Heart left ventricle (tissue), 16 donors: ENCODE measurements at places on chromosomes 7 and 10. TPM values are rescaled to one million over a fixed set of nuclear protein-coding genes. Genes with fewer than 3 reads are reported as not detected.

CYP3A4 gene
- not detected for total RNA-seq

DNA sequence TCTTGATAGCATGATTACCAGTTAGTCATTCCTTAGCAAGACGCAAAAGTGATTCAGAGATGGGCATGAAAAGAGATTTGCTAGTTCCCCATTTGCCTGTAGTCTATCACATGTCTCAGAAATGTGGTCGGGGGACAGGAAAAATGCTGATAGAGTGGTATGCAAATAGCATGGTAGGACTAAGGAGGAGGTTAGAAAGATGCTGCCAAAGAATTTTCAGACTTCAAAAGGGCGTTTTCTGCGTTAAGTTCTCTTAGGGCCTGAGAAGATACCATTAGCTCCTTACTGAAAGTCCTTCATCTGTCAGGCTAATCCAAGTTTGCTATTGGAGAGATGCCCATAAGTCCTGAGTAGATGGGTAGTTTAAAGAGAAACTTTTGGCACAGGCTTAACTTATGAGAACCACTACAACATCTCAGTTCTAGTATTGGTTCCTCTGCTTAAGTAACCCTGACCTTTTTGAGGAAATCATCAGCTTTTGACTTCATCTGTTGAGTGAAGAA is 2.7 kb downstream of the CALD1 start:
- DNase-seq: no peak

CAMK1D gene
- total RNA-seq: 9.0 TPM

PTN gene
- total RNA-seq: 13.6 TPM

DNA sequence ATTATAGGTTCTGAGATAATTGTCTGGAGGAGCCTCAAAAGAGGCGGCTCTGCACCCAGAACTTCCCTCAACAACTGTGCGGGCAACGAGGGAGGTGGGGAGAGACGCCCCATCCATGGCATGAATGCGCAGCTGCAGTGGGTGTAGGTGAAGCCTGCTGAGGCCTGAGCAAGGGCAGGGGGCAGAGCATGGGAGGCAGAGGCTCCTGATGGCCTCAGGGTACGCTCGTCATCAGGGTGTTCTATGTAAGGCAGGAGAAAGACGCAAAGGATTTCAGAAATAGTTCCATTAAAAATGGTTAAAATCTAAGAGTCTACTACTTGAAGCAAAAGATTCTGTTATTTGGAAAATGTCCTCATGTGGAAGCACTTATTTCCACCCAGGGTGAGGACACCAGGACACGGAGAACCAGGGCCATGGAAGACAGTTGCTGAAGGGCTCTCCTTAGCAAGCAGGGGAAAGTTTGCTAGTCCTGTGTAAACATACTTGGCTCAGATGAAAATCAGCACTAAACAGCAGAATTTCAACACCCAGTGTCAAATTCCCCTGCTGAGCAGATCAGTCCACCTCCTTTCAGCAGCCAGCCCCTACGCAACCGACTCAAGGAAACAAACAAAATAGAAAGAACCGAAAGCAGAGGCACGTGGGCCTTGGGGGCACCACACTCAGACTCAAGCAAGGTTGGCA is 18.9 kb downstream of the INSIG1 start:
- no peak for DNase-seq

CAV1 gene
- total RNA-seq: 301 TPM

DNA sequence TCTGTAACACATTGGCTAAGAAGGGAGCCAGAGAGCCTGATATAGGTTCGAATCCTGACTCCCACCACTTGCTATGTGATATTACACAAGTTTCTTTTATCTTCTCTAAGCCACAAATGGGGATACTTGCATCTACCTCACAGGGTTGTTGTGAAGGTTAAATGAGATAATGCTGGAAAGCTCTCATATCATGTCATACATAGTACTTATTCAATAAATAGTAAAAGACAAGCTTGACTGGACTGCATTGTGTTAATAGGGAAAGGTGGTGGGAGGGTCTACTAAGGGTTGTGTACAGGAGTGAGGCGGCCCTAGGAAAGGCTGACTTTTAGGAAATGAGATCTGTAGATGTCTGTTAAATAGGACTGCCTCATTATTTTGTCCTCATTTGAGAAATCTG is 35.8 kb upstream of the DNMBP start:
- DNase-seq: no peak

REPIN1 gene
- 94.5 TPM for total RNA-seq

HKDC1 gene
- not detected for total RNA-seq

- no peak for DNase-seq
Measured at GRCh38 chr10:129470103-129470851, 3.2 kb downstream of the MGMT start.

COL17A1 gene
- not detected for total RNA-seq

TLX1 gene
- 0.21 TPM for total RNA-seq

POT1 gene
- total RNA-seq: 18.9 TPM

- DNase-seq: no peak
Measured at GRCh38 chr10:109450702-109451101, 472.6 kb downstream of the XPNPEP1 start.

CPA5 gene
- not detected for total RNA-seq

DNA sequence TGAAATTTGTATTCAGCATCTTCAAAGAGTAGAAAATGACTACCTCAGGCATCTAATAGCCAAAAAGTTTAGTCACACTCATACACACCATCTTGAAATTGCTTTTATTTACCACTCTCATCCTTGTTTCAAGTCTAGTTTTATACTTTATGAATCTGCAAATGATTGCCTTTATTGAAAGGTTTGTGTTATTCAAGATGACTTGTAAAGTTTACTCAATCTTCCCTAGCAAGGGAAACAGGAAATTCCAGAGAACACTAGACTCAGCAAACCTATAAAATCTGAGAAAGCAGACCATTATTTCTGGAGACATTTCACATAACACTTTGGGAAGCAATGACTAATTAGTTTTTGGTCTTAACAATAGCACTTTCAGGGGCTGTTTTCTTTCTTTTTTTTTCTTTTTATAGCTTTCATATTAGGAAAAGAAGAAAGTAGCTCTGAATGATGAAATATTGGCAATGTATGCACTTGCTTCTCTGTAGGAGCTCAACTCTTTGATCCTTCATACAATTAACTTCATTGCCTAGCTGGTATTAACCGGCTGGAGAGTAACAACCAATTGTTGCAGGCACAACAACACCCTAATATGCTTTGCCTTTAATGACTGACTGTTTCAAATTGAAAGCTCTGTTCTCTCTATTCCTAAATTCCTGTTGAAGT is 68.9 kb upstream of the HDAC9 start:
- DNase-seq: no peak

GRCh38 chr10:21523557-21524008 is 1.9 kb downstream of the SKIDA1 start:
- no peak for DNase-seq

GRCh38 chr10:10589540-10590303 is 427.9 kb upstream of the CELF2 start:
- peak; percentile 23 for DNase-seq

DNA sequence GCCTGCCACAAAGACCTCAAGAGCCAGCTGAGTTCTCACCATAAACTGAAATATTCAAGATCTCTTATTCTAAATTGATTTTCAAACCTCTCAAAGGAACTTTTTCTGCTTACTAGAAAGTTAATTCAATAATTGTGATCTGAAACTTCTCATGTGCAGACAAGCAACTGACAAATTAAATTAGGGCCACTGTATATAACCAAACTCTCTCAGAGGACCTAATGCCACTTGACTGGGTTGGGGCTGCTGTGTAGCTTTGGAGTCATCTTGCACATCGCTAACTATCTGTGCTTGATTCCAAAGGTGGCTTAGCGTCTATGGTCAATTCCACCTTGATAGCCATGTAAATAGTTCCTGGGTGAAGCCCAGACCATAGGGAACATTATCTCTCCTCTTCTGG is 345.2 kb downstream of the GPR37 start:
- no peak for DNase-seq

LRIT1 gene
- not detected for total RNA-seq

DNA sequence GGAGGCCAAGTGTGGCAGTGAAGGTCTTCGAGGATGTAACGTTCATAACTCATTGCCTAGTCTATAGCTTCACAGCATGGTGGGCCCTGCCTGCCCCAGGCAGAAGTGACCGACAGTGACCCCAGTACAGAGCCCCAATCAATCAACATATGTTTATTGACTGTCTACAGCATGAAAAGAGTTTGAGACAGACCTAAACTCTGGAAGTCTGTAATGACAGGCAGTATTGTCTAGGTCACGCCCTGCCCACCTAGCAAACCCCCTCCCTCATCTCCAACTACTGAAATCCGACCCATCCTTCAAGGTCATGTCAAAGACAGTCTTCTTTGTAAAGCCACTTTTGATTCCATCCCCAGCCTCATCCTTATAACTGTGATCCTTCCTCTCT is 43.9 kb downstream of the LYZL1 start:
- no peak for DNase-seq

TAS2R38 gene
- not detected for total RNA-seq

DNA sequence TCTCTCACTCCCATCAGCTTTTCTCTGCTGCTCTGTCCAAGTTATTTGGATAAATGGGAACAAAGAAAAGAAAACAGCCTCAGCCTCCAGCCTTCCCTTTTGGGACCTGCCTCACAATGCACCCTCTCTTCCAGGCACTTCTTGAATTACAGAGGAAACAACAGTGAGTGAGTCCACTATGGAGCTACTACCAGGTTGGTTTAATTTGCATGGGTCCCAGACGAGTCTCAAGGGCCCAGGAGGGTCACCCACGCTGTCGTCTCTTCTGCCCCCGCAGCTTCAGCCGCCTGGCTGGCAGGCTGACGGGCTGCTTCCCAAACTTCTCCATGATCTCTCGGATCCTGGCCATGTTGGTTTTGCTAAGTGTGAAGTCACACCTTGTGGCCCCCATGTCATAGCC is 80.4 kb downstream of the GPR26 start:
- no peak for DNase-seq

- DNase-seq: no peak
Measured at GRCh38 chr10:36373424-36374096, 731.5 kb upstream of the FZD8 start.

PKD2L1 gene
- total RNA-seq: not detected

ASB15 gene
- total RNA-seq: 76.7 TPM

DNA sequence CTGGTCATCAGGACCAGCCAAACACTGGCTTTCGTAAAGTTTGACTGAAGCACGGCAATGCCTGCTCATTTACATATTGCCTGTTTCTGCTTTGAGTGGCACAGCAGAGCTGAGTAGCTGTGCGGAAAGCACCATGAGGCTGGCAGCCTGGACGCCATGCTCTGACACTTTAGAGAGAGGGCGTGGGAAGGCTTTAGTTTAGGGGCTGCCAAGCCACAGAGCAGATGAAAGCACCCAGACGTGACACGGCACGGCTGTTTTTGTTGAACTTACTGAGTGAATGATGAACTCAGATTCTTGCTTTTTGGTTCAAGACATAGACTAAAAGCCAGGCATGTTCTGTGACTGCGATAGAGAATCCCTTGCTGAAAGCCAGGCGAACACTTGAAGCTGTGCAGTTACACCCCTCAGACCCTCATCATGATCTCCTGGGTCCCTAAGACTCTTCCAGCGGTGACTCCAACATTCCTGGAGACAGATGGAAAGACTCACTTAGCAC is 182.1 kb downstream of the ZMYND11 start:
- peak; percentile 68 for DNase-seq
